ENCODE measurements at places on chromosomes 12 and 14.

DNA sequence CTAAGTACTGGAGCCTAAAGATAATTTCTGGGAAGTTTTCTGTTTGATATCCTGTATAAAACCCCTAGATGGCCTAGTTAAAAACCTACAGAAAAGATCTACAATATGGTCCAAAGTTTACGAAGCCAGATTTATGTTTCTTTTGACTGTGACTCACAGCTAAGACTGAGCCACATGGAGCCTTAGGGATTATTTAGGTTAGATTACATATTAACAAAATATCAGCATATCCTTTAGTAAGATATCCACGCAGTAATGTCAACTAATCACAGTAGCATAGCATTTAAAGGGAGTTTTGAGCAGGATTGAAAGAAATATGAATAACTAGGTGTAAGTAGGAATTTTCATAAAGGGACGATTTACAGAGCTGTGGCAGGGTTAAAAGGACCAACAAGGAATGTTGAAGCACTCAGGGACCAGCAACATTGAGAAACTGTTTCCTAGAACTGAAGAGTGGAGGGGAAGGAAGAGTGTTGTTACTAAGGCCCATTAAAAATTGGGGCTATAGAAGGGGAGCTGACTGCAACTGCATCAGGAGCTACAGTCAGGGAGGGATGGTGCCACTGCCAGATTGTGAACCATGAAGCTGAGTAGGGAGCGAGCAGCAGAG, 155.5 kb downstream of the DACT1 start:
- DNase-seq = no peak

DNA sequence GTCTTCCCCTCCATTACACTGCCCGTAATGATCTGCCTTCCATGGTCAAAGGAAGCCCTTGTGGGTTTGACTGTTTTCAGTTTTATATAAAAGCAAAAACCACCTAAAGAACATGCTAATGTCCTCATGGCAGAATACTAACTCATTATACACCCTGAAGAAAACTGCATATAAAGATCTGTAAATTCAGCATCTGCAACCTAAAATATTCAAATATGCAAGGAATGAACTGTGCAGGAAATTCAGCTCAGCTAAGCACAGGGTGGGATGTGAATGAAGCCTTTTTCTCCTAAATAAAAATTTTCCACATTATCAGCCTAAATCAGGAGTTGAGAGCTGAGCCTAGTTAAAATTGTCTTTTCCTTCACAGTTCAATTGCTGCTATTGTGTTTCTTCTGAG, 128.1 kb downstream of the NRXN3 start:
- no peak for DNase-seq

DNA sequence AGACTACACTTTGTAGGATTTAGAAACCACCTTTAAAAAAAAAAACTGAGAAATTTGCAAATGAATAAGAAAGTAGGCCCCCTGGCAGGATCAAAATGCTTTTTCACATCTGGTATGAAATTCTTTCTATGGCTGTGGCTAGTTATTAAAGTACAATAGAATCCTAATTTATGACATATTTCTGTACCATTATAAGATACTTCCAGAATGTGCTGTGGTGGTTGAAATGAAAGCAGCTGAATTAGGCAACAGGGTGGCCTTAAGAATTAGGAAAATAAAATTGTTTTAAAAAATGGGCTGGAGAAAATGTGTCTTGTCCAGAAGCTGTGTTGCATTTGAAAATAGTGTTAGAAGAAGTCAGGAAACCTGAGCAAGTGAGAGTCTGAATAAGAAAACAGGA, 85.9 kb upstream of the PDE3A start:
- DNase-seq = no peak

DNA sequence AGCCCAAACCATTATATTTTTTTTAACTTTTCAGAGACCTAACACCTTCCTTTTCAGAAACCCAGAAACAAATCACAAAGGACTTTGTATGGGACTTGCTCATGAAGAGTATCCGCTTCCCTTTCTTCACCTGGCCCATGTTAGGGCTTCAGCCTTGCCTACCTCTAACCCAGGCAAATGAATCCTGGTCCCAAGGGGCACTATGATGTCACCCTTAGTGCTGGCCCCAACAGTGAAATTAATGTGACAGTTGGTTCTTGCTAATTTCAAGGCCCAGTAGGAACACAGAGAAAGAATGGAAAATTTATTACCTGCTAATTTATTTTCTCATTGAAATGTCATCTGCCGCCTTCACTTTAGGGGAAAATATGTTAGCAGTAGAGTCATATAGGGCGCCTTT, 179.8 kb upstream of the NRXN3 start:
- DNase-seq = no peak

DNA sequence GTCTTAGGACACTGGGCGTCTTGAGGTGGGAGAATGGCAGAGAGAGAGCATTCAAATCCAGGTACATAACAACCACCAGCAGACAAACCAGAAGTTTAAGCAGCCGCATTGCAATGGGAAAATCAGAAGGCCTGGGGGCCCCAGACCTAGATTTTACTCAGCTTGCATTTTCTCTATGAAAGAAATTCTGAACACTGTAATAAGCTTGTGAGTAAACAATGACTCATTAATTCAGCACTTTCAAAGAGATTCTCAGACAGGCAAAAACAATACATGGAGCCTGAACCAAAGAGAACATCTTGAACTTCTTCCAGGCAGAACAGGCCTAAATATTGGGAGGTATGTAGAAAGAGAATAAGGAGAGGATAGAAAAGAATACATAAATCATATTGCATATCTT, 69.8 kb upstream of the IFNG-AS1 start:
- no peak for DNase-seq

DNA sequence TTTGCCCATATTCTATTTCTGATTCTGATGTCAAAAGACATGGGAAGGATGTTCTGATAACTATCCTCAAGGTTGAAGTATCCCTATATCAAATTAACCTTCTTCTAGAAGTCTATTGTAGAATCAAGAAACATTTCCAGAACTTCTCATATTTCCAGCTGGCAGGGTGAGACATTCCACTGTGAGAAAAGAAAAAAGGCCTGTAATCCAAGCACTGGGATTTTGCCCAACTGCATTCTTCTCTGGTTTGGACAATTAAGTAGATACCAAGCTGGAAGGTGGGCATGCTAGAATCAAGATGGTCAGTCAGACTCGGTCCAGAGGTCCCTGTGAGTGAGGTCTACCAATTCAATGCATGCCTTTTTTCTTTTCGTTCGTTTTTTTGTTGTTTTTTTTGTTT, 60.9 kb downstream of the MAP3K9 start:
- DNase-seq = no peak

GRCh38 chr14:36665887-36666415, 4.3 kb downstream of the PAX9 start:
- DNase-seq = no peak

DNA sequence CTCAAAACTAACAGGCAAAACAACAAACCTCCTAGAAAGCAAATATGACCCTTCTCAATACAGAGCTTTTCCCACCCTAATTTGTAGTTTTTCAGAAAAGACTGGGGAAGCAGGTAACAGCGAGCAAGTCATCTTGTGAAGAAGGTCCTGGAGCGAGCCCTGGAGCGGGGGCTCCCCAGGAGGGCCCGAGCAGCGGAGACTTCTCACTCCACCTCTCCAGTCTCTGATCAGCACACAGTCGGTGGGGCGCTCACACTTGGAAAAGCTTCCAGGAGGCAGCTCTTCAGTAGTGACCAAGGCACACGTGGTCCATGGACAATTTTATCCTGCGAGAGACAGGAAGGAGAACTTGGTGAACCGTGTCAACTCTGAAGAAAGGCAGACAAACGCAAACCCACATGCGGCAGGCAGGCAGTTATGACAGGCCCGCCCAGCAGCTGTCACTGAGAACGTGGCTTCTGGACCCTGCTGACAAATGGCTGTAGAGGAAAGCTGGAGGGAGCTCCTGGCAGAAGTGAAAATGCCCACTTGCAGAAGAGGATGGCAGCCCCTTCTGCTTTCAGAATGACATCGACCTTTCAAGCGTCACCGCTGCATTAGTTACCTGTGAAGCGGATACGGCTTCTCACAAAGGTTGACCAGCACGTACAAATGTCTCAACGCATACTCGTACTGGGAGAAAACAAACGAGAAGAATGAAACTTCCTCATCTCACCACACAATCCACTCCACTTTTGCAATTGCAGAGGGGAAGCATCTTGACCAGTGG, 44.2 kb downstream of the LGMN start:
- DNase-seq = no peak

GRCh38 chr12:62297321-62297720, 37.1 kb downstream of the USP15 start:
- DNase-seq = no peak

DNA sequence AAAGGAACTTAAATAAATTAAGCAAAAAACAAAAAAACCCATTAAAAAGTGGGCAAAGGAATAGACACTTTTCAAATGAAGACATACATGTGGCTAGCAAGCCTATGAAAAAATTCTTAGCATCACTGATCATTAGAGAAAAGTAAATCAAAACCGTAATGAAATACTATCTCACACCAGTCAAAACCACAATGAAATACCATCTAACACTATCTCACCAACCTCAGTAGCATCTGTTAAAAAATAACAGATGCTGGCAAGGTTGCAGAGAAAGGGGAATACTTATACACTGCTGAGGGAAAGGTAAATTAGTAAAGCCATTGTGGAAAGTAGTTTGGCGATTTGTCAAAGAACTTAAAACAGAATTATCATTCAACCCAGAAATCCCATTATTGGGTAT, 381.1 kb downstream of the FLRT2 start:
- DNase-seq = no peak

DNA sequence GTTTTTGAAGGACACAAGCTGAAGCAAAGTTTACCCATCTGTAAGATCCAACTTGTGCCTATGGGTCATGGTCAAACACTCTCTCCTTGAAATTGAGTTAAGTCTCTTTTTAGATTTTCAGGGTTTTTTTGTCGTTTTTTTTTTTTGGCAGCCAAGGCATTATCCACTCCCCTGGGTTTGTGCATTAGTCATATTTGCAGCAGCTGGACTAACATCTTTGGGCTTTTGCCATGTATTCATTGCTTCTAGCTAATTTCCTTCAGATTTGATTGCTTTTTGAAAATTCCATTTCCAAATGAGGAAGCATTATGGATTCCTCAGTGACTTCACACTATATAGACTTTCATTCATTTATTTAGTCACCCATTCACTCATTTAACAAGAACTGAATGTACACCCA, 80.3 kb upstream of the SRRM4 start:
- no peak for DNase-seq

DNA sequence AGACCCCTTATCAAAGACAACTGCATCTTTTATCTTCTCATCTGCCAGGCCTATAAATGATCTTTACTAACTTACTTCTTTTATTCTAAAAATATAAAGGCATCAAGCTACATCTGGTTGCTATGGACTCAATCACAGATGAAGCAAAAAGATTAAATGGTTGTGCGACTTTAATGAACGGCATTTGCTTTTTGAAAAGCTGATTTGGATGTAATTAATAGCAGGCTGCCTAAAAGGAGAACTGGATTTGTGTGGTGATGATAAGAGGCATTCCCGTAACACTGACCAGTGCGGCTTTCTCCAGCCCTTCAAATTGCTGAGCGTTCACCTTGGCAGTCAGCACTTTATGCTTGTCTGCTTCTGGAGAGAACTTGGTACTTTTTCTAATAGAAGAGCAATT, 103.8 kb downstream of the ARMH4 start:
- DNase-seq = no peak

DNA sequence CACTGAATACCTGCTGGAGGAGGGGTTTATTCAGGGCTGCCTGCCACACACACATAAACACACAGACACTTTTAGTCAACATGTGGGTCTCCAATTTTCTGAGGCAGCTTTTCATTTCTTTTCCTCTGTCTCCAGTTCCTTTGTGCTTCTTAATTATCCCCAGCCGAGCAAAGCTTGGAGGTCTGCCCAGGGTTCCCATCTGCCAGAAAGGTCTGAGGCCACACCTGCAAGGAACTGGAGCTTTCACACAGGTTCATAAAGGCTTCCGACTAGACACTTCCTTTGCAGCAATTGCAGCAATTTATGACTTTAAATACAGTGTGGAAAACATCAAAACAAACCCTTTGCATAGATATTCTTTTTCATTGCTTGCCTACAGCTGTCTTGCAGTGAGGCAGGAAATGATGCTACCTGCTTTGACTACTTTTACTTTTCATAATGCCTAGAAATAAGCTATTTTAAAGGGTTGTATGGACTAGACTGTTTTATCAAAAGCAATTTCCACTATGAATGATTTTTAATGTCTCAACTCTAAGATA, 1318.9 kb downstream of the AACS start:
- DNase-seq = no peak

- DNase-seq = no peak
These were observed 86.3 kb downstream of the KIF26A start for GRCh38 chr14:104224506-104225277.

DNA sequence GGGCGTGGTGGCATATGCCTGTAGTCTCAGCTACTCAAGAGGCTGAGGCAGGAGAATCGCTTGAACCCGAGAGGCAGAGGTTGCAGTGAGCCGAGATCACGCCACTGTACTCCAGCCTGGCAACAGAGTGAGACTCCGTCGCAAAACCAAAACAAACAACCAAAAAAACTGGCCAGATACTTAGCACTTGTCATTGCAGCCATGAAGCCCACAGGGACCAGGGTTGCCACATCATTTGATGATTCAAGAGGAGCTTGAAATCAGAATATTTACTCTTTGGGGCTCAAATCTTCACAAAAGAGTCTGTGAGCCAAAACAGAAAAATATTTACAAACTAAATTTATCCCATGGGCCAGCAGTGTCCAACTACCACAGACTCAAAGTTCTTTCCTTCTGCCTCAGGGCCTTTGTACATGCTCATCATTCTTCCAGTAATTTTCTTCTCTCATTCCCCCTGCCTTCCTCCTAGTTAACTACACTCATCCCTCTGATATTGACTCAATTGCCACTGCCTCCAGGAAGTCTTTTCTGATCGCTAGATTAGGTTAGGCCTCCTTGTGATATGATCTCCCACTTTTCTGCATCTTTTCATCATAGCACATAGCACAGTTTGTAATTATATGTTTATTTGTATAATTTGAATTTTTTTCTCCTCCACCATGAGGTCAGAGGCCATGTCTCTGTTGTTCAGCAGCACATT, 130.8 kb upstream of the PLEKHG7 start:
- no peak for DNase-seq

DNA sequence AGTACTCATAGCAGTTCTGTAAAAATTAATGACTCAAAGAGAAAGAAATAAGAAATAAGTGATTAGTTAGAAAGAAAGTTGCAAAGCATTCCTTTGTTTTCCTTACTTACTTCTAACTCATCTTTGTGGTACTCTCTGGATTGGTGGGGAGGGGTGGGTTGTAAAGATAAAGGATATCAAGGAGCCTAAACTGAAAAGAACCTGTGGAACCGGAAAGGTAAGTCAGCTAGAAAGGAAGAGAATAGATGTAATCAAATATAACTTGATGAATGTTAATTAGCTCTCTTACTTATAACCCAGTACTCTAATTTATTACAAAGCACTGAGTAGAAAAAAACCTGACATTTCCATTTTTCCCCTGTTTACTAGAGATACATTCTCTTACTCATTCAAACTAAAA, 37.5 kb upstream of the KRR1 start:
- DNase-seq = no peak

GRCh38 chr12:58812214-58812613, 108.1 kb downstream of the LRIG3 start:
- no peak for DNase-seq
